ENCODE measurements at places on chromosomes 1 and 21.

DNA sequence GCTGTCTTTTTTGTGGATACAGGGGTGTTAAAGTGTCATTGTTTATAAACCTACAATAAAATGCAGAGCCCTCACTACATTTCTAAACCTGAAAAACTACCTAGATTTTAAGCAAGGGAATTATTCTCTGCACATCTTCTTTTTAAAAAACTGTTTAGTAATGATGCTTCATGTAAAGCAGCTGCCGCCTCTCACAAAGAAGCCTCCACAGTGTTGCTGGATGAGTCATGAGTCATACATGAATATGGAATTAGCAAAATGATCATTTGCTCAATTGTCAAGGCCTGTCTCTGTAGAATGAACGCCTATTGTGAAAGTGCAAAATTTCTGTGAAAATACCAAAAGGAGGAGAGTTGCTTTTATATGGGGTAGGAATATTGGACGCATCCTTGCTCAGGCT, 259.5 kb upstream of the CHRM3 start:
- DNase-seq = no peak

- no peak for DNase-seq
Observed at GRCh38 chr1:12460911-12461621, 156.9 kb downstream of the DHRS3 start.

GRCh38 chr1:109641078-109641740, 14.7 kb upstream of the GSTM4 start:
- no peak for DNase-seq

GRCh38 chr1:214638459-214638807, 35.4 kb downstream of the CENPF start:
- no peak for DNase-seq

DNA sequence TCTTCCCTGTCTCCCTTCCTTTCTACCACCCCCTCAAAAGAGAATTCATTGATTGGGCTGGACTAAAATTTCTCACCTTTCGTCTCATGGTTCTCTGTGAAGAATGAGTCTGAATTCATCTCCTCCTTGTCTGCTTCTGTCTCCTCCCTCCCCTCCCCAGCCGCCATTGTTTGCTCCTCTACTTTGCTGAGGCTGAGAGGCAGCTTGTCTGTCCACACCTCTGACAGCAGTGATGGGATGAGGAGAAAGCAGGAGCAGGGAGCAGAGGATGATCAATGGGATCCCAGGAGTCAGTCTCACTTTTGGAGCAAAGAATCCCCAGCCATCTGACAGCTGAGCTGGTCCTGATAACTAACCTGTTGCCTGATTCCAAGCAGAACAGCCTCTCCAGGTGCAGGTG, 2.5 kb downstream of the ILDR2 start:
- DNase-seq = no peak

DNA sequence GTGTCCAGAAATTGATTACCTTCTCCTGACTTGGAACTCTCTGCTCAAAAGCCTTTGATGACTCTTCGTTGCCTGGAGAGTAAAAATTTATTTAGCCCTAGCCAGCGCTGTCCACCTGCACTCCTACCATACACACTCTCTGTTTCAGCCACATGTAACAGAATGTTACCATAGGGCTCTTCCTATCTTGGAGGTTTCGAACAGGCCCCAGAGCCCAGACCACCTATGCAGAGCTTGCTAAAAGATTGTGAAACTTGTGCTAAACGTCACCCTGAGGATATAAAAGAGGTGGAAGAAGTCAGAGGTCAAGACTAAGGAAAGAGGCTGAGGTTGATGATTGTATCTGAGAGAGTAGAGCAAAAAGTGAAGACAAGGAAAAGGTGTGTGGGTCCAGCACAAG, 237.0 kb upstream of the HOOK1 start:
- no peak for DNase-seq

- no peak for DNase-seq
Observed at GRCh38 chr1:225534135-225534534, 106.3 kb upstream of the LBR start.

GRCh38 chr1:237235091-237235490, 193.1 kb downstream of the RYR2 start:
- no peak for DNase-seq

DNA sequence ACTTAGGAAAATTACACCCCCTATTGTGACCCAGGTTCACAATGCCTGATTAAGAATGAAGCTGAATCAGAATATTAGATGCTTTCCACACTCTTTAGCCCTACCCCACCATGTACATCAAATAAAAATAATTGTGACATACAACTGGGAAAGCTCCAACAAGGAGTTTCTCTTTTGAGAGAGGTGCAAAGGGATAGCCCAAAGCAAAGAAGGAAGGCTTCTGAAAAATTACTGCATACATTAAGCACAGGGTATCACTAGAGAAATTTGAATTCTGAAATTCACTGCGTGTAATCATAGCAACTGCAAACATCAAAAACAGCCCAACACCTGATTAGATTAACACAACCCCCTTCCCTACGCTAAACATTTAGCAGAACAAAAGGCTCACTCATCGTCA, 34.1 kb downstream of the PDE4B start:
- no peak for DNase-seq

GRCh38 chr1:111959436-111959835, 30.0 kb downstream of the KCND3 start:
- no peak for DNase-seq

GRCh38 chr1:192795916-192796618, 12.8 kb upstream of the RGS2 start:
- DNase-seq = no peak

DNA sequence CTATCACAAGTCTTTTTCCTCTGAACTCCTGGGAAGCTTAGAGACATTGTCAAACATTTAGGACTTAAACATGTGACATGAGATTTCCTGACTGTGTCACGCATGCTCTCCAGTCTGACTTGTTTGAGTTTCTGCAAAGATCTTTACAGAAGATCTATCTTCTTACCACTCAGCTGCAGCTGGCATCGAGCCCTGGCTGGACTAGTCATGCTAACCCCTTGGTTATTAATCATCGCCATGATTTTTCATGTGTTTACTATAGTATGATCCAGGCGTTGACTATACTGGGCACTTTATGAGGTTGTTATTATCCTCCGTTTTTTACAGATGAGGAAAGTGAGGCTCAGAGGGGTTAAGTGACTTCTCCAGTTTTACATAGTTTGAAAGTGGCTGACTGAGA, 18.1 kb upstream of the IRF2BP2 start:
- no peak for DNase-seq

DNA sequence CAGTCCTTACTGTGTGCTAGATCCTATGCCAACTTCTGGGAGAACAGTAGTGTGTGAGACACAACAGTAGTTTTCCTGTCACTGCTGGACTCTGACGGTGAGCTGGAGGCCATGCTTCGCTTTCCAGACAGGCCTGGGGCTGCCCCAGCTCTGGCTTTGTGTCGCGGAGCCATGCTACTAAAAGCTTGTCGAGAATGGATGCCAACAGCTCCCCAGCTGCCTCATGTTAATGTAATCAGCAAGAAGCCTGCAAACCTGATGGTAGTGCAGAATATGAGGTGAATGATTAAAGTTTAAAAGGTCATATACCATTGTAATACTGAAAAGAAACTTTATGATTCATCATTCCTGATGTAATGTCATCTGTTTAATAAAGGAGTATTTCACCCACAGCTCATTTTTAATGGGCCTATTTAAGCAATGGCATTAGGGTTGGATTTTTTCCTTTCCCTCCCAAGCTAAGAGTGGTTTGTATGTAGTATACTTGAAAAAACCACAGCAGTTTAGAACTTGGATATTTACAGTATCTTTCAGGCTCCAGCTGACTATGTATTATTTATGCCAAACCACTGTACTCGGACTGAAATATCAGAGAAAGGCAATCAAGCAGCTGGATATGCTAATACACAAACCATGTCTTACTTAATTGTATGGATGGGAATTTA, 343.0 kb downstream of the NUF2 start:
- no peak for DNase-seq

DNA sequence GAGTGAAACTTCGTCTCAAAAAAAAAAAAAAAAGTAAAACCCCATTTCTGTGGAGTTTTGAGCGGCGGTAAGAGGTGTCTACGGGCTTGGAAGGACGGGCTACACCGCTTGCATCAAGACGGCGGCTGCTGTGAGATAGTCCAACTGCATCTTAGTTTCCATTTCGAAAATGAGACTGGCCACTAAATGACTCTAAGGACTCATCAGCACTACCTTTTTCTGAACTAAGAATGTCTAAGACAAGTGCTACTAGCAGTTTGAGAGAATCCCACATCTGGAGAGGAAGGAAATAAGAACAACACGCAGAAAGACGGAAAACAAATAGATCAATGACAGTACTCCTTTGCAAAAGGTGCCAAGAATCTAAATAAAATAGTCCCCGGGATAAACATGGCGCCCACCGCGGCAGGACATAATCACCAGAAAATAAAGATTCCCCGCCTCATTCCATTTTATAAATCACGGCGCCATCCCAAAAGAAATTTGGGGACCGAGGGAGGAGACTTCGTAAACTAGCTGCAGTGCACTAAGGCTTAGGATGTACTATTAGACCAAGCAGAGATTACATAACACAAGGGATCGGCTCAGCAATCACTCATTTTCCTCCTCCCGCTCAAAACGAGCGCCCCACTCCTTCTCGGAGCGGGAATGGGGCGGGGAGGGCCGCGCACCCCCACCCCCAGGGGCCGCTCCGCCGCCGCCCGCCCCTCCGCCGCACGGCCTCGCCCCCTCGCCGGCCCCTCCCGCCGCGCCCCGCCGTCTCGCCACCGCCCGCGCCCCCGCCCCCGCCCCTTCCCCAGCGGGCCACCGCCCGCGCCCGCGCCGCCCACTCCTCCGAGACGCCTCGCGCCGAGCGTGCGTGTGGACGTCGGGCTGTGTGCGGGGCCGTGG, 1.1 kb downstream of the POGZ start:
- DNase-seq = peak; percentile 70

GRCh38 chr1:63593886-63594605, 835 bp downstream of the PGM1 start:
- peak; percentile 79 for DNase-seq

DNA sequence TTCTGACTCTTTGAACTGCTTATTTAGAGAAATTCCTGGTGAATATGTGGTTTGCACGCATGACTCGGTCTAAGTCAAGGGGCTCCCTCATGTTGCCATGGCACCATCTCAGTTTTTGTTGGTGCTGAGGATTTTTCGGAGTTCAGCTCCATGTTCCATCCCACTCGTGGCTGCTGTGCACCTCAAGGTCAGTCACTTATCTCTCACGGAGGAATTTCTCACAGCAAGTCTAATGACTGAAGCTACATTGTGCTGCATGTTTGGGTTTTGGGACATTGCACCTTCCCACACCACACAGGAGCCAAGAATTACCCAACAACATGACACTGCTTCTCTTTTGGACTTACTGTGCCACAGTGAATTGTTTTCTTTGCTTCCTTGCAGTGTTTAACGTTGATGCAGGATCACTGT, 269.9 kb downstream of the NCAM2 start:
- DNase-seq = no peak

DNA sequence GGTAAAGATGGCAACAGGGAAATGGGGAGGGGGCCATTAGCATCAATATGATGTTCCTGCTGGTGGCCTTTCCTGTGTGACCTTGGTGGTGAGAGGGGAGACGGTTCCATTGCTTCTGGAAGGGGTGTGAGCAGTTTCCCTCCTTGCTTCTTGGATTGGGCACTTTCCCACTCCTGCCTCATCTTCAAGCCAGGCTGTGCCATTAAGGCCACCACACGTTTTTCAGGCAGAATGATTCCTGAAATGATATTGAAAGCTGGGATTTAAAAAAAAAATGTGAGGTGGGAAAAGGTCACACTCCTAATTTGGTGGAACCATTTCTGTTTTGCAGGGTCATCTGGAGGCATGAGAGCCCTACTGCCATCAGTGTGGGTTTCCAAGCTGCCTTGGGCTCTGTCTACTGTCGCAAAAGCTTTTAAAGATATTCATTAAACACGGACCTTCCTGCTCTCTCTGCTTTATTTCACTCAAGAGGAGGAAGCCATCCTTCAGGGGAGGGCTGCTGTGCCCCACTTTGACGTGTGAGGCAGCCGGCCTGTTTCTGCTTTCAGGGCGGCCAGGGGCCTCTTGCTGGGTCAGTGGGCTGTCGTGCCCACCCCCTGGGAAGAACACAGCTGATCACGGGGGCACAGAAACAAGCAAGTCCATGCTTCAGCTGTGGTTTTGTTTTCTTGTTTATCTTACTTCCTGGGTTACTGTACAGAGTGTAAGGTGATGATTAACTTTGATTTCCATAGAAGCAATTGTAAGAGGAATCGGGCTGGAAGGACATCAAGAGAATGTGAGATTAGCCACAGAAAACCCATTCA, 8.0 kb downstream of the RIIAD1 start:
- DNase-seq = no peak

DNA sequence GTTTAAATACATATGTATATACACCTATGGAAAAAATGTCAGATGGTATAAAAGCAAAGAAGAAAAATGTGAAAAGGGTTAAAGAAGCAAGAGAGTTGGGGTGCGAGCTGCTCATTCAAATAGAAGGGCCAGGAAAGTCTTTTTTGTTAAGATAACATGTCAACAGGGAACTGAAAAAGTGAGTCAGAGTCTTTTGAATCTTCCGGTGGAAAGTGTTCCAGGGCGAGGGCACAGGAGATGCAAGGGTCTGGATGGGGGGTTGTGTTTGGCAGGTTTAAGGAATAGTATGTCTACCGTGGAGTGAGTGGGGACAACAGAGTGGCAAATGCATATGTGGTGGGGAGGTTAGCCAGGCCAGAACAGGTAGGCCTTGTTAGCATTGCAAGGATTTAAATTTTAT, 22.2 kb upstream of the GNG12 start:
- no peak for DNase-seq

DNA sequence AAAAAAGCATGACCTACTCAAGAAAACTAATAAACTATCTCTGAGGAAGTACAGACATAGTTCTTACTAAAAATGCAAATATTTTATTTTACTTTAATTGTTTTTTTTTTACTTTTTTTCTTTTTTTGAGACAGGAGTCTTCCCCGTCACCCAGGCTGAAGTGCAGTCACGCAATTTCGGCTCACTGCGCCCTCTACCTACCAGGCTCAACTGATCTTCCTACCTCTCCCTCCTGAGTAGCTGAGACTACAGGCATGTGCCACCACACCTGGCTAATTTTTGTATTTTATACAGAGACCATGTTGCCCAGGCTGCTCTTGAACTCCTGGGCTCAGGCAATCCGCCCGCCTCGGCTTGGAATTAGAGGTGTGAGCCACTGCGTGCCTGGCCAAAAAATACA, 1263.1 kb downstream of the KCNT2 start:
- DNase-seq = no peak

DNA sequence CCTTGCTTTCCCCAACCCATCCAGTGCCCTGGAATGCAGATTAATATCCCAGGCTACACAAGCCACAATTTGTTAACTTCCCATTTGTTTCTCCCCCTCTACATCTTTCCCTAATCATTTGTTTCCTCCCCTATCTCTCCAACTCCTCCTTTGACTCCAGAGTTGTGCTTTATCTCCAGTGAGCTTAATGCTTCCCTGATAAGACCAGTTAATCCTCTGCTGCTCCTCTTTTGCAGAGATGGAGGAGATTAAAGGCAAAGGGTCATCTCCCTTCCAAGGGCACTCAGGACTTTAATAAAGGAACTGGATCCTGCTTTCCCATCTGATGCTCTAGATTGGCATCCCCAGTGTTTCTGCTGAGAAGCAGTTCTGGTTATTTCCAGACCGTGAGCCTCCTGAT, 7.1 kb downstream of the FAM78B start:
- no peak for DNase-seq
